CD4-positive, alpha-beta T cell treated with Interleukin-17A for 1 hour (primary cell): ENCODE measurements at places on chromosomes 4 and X.

DNA sequence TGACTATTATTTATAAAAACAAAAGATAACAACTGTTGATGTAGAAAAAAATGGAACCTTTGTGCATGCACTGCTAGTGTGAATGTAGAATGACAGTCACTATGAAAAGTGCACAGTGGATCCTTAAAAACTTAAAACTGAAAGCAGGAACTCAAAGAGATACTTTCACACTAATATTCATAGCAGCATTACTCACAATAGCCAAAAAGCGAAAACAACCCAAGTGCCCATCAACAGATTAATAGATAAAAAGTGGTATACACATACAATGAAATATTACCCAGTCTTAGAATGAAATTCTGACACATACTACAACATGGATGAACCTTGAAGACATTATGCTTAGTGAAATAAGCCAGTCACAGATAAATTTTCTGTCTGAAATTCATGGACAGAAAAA lies 23.8 kb downstream of the CENPC start:
- DNase-seq: no peak

DNA sequence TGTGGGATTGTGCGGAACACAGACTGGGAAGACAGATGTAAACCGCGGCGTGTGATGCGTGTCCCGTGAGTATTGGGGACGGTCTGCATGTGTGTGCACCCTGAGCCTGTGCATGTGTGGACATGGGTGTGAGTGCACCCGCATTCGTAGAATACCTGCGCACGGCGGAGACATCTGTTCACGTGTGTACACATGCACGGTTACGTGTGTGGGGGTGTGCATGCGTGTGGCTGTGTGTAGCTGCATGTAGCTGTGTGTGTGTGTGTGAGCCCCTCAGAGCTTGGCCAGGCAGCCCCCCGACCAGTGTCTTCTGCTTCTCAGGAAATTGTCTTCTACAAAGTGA lies 19.6 kb downstream of the ATP5ME start:
- no peak for DNase-seq

DNA sequence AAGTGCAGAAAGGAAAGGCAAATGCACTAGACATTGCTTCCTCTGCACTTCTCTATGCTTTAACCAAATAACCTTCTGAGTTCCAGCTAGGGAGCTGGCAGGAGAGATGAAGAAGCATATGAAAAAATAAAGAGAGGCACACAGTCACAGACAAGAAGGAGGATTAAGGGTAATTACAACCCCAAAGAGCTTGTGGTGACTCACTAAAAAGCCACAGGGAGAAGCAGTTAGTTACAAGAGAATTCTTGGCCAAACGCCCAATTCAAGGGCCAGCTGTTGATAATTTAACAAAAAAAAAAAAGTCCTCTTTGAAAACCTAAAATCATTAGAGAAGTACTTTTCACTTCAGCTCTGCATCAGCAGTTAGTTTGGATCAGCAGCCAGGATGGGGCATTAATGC lies 478.0 kb downstream of the KCNIP4 start:
- DNase-seq: no peak

DNA sequence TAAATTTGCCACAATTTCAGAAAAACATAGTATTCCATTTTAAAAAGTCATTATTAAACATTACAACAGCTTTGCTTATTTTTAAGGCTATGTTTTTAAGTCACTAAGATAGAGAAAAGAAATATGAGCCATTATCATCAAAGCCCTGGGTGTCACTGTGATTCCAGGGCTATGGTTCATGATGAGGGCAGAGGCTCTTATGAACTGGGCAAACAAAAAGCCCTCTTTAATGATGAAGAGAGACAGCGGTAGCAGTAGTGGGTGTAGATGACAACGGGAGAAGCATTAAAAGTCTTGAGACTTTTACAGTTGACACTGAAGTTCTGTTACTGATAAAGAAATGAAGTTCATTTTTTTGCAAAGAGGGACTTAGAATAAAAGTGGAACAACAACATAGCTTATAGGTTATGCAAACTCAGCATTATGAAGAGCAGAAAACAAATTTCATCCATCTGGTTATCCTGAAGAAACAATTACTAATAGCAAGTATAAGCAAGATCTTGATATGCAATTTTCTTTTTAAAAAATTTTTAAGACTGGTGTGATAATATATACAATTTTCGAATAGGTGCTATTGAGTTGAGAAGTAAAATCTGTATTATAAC lies 202.7 kb upstream of the ETNPPL start:
- no peak for DNase-seq
